ENCODE measurements at places on chromosomes 5 and 9.

DNA sequence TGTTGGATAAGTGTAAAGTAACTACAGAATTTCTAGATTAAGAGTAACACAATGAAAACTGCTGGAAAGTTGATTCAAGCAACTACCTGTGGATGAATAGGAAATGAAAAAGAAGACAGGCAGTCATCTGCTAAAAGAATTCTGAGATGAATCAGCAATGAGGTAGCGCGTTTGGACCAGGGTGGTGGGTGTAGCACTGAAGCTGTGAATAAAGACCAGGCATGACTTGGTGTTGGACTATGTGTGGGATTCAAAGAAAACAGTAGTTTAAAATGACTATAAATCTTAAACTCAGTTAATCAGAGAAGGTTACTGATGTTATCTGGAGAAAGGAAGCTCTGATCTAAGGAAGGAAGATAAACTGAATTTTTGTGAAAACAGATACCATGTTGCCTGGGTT lies 159.8 kb downstream of the FBN2 start:
- DNase-seq: no peak

GRCh38 chr5:122076669-122077365 lies 1.2 kb downstream of the LOX start:
- peak; percentile 43 for DNase-seq

DNA sequence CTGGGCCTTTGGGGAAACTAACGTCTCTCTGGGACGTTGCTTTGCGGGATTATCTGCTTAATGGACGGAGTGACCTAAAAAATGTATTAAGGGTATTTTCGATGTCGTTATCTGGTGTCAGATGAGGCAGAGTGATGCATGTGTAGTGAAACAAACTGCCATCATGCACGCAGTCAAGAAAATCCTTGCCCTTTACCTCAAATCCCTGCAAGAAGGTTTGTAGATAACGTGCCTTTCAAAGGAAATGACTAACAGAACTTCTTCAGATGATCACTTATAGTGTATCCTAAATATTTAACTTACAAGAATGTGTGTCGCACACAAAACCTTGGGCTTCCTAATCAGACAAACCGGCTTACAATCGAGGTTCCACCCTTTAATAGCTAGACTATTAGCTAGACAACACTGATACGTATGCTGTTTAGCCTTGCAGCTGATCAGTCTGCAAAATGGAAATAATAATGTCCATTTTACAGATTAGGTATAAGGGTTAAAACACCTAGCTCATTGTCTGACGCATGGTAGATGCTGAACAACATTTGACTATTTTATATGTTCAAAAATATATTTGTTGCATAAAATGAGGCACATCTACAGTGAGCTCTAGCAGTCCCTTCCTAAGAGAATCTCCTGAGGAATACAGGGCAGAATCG lies 541 bp upstream of the TBCA start:
- DNase-seq: peak; percentile 37

DNA sequence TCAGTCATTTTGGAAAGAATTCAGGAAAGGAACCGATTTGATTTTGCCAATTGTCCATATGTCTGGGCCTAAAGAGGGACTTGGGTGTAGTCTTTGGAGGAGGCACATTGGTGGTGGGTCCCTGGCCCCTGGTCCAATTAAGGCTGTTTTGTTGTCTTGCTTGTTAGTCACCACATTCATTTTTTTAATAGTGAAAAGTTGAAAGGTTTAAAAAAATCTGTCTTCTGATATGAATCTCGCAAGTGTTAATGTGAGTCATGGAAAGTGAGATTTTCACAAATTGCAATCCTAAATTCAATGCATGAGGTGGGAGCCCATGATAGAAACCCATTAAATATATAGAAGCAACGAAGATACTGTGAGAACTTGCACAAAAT lies 165.9 kb upstream of the OTULINL start:
- DNase-seq: no peak

DNA sequence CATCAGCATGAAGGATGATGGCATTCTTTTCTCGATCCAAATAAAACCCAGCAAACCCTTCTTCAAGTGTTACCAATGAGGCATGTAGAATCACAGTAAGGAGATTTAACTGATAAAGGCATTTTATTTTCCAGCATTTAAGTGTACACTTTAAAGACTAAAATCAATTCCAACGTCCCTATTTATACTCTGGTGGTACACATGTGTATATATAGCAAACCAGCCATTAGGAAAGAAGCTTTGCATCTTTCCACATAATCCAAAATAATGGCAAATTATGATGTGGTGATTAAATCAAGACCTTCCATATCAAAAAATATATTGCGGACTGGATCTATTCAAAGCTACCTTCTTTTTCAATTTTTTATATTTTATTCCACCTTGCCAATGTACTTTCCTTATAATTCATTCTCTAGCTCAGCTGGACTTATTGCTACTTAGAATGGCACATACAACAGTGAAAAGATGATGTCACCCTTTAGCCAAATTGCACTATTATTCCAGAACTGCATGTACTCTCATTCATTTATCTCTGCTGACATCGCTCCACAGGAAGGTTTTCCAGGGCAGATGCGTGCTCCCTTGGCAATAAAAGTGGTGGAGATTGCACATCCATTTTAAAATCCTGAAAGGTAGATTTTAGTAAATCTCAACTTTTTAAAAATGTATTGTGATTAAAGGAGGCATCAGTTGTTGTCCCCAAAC lies 63.3 kb upstream of the SLC30A5 start:
- DNase-seq: peak; percentile 49

- no peak for DNase-seq
These were observed 32.3 kb downstream of the SHISAL2B start for GRCh38 chr5:64722588-64722987.

GRCh38 chr9:63728287-63728686 lies 1556.7 kb downstream of the FOXD4L5 start:
- no peak for DNase-seq

DNA sequence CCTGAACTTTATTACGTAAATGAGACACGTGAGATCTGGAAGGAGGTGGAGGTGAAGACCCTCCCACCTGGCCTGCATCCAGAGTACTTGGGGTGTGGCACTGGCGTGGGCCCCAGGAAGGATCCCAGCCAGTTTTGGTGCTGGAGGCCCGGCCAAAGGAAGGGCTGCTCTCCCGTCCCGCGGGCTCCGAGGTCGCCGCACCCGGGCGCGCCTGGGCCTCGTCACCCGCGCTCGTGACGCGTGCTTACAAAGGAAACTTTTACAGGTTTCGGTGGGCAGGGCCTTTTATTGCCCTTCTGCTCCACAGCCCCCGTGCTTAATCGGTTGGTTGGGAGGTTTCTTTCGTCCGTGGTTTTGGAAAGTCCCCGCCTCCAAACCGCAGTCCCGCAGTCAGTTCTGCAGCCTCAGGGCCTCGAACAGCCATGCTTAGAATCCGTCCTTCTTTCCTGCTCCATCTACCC lies 29.2 kb downstream of the CDKN2A start:
- no peak for DNase-seq

DNA sequence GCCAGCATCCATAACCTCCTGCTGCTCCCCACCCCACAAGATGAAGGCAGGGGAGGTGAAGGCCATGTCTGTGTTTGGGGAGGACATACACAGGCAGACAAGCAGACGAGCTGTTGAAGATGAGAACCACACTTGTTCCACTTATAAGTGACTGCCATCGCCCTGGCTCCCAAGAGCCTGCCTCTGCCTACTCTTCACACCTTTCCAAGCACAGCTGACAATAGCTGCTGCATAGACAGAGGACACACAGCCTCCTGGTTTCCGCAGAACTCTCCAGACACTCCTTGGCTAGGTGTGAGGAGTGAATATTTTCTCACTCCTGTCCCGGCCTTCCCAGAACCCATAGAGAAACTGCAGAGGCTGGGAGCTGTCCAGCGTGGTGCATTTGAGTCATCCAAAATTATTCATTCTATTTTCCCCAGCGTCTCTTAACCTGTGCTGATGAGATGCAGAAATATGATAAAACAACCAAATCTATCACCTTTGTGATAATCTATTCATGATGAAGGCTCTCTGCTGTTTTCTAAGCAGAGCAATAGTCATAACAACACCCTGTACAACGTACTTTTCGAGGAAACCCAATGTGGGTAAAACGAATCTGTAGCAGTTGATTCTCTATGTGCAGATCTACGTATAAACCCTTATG lies 24.7 kb downstream of the KLF9 start:
- no peak for DNase-seq

DNA sequence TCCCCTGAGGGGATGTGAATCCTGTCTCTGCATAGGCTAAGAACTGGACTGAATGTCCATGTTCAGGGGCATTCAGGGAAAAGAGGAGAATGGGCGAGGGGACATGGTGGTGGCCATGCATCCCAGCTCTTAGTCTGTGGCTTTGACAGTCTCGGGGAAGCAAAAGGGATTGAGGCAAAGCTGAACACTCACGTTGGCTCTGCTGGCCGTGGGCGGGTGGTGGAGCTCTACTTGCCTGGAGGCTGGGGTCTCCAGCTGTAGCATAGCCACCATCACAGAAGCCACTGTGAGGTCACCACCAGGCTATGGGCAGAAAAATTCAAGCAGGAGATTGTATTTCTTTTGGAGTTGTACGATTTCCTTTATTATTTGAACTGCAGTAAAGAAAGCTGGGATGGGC lies 4.1 kb downstream of the GARIN3 start:
- no peak for DNase-seq

- DNase-seq: no peak
These were observed 21.1 kb downstream of the HMGXB3 start for GRCh38 chr5:150021491-150022157.

GRCh38 chr9:106557996-106558667 lies 304.8 kb upstream of the ZNF462 start:
- no peak for DNase-seq

- DNase-seq: no peak
These were observed 27.6 kb upstream of the SMIM23 start for GRCh38 chr5:171757853-171758535.

- DNase-seq: no peak
These were observed 8.0 kb downstream of the DELE1 start for GRCh38 chr5:141931694-141932093.

- DNase-seq: no peak
These were observed 13.1 kb downstream of the UHRF2 start for GRCh38 chr9:6426117-6426516.

- no peak for DNase-seq
These were observed 31.3 kb downstream of the ISOC1 start for GRCh38 chr5:129125819-129126218.

- no peak for DNase-seq
These were observed 50.0 kb downstream of the DMRT2 start for GRCh38 chr9:1100201-1100600.

DNA sequence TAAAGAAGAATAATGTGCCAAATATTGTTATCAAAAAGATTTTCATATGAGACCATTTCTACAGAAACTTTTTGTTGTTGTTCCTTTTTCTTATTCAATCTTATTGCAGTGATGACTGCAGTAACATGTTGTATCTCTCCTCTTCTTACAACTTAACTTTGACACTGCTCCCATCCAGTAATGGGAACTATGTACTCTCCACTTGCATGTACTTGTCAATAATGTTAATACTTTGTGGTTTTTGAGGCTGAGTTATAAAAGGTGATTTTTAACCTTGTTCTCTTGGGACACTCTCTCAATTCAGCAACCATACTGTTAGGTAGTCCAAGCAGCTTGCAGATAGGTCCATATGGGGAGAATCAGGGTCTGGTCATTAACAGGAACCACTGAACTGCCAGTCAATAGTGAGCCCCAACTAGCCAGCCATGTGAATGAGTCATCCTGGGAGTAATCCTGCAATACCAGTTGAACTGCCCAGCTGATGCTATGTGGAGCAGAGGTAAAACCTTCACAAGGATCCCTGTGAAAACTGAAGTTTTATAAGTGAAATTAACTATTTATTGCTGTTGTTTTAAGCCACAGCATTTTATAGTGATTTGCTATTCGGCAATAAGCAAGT lies 199.6 kb upstream of the DAB2 start:
- DNase-seq: no peak

DNA sequence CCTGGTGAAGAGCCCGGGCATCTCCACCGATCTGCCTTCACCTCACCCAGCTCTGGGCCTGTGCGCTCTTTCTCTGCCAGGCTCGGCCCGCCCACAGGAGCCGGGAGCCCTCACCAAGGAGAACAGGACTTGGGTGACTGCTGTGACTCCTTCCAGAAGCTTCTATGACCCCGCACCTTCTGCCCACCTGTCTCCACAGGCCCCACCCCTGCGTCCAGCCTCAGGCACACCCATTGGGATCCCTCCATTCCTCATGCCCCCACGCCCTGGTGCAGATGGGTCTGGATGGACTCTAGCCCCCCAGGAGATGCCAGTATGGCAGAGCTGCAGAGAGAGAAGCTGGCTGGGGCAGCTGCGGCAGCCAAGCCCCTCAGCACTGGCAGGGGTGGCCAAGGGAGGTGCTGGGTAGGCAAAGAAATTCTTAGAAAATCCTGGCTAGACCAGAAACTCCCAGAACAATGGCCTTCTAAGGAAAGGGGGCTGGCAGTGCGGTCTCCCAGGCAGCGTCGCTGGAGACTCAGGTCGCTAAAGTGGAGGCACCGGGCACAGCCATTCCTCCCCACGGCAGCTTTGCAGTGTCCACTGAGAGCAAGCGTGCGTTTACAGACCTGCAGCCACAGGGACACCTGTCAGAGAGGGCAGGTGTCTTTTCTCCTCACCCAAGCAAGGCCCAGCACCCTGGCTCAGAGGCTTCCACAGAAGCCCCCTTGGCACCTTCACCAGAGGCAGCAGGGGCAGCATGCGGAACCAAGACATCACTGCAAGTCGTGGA lies 17.3 kb downstream of the LPCAT1 start:
- peak; percentile 5 for DNase-seq

- no peak for DNase-seq
These were observed 954.1 kb upstream of the COX7C start for GRCh38 chr5:85663708-85664031.

- DNase-seq: no peak
These were observed 100.2 kb downstream of the BRINP1 start for GRCh38 chr9:119268985-119269384.

DNA sequence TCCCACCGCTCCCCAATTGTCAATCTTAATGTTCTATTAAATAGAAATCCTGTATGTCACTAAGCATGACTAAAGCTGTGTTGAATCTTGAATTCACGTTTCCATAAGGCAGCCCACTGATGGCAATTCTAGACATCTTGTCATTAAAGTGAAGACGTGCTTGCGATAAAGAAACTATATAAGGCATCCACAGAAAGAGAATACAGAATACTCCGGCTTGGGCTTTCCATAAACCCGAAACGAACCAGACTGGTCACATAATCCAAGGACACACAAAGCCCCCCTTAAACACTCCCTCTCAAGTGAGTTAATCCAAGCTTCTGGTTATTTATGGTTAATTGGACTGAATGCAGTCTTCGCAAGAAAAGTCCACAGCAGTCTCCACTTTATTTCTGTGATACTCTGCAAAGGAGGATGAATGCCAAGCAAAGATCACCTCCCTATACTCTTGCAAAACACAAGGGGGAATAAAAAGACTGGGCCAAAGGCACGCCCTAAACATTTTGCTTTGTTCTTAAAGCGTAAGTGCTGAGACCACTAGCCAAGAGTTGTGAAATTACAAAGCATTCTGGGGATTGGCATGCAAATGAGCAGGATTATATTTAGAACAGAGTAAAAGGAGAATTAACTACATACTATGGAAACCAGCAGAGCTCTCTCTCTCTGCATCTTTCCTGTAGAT lies 54.7 kb downstream of the DPYSL3 start:
- peak; percentile 9 for DNase-seq

GRCh38 chr9:93684161-93684765 lies 107.9 kb downstream of the PHF2 start:
- DNase-seq: no peak

GRCh38 chr9:134742822-134743535 lies 101.4 kb downstream of the COL5A1 start:
- DNase-seq: no peak

GRCh38 chr9:92001244-92001643 lies 51.2 kb upstream of the ROR2 start:
- DNase-seq: no peak

Data from midbrain (tissue), 1 donor.